Activated naive CD4-positive, alpha-beta T cell (primary cell): ENCODE measurements at places on chromosomes 3 and 15.

DNA sequence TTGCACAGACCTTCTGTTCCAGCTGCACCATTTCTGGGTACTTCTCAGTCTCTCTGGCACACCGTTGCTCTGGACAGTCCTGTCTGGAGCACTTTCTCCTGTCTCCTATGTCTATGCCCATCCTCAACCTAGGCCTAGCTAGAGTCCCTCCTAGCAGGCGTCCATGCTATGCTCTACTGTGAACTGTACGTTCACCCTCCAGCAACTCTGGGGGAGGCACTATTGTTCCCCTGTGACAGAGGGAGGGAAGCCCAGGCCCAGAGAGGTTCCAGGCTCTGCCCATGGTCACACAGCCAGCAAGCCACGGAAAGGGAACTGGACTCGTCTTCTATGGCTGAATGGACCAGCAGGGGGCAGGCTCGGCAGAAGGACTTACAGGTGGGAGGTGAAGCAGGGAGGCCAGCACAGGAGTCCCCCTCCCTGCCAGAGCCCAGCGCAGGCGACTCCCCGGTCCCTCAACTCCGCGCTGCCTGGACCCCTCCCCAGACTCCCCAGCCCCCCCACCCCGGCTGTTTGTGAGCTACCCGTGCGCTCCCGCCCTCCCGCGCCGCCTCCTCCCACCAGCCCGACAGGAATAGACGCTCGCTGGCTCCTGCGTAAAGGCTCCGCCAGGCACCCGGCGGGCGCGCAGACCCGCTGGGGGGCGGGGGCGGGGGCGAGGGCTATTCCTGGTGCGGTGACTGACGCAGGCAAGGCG is 1.7 kb upstream of the LINGO1 start:
- DNase-seq, result no peak

DNA sequence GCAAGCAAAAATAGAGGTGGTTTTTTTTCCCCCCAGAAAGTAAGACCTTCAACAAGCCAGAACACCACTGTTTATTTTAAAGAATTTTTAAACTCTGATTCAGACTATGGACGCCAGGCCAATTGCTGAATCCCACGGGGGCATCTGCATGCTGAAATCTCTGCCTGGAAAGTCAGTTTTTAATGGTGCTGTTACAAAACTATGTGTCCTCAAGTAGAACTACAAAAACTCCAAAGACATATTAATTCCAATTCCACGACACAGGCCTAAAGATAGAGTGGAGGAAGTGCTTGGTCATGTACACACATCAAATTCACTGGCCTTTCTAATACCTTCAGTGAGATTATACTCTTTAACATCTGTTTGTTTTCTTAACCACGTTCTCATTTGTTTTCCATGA is 490.5 kb upstream of the NR2F2 start:
- no peak for DNase-seq

DNA sequence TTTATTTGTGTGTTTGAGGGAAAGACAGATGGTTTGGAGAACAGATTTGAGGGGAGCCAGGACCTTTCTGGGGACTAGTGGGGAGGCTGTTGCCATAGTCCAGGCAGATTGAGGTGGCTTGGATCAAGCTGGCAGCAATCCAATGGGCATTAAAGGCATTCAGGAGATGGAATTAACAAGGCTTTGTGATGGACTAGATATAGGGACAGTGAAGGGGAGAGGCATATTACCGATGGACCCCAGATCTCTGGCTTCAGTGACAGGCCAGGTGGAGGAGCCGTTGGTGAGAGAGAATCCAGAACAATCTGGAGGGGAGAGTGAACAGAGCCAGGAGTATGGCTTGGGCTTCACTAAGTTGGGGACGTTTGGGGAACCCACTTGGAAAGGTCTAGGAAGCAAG is 124.8 kb downstream of the EEFSEC start:
- DNase-seq, result no peak

DNA sequence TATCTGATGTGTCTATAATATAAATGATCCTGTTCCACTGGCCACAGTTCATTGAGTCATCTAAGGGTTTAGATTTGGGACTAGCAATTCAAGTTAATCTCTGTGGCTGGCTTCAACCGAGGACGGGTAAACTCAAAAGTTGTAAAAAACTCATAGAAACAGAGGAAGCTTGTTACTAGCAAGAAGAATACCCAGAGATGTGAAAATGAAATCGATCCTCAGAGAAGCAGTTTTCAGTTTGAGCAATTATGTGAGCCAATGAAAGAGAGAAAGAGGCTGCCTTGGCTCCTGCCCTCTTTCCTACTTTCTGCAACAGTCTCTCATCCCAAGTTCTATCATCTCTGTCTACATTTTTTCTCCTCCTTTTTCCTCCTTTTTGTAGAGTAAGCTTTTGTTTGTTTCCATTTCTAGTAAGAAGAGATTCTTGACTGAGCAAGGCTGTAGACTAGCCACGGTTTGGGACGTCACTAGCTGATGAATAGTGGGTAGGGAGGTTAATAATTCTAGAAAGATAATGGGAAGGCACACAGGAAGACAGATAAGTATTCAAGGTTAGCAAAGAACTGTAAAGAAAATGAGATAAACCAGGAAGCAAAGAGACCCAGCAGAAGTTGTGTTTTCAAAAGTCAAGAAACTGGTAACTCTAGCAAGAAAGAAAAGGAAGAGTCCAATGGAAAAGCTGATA is 298.9 kb upstream of the NR2F2 start:
- DNase-seq, result no peak
